Smooth muscle cell of the coronary artery (primary cell): ENCODE measurements at places on chromosomes 2 and 18. TPM values are rescaled to one million over a fixed set of nuclear protein-coding genes. Genes with fewer than 3 reads are reported as not detected.

The LYPD6B gene
- not detected in 2 replicates for total RNA-seq

The LONRF2 gene
- 0.23 TPM in 1 of 2 replicates, not detected in the other for total RNA-seq

The ATP5F1A gene
- 847 and 912 TPM in 2 replicates for total RNA-seq

The VWC2L gene
- total RNA-seq = not detected in 2 replicates

The MLPH gene
- 0.90 and 37.0 TPM in 2 replicates for total RNA-seq

The C1QL2 gene
- not detected in 2 replicates for total RNA-seq

The PLA2R1 gene
- total RNA-seq = 15.4 and 22.9 TPM in 2 replicates

The CYTIP gene
- total RNA-seq = 0.08 and 0.23 TPM in 2 replicates

The PCARE gene
- total RNA-seq = not detected in 2 replicates

The WNT6 gene
- not detected in 2 replicates for total RNA-seq

The CDH2 gene
- total RNA-seq = 16.1 and 337 TPM in 2 replicates

The SIX3 gene
- total RNA-seq = not detected in 2 replicates

The CD8A gene
- total RNA-seq = not detected in 2 replicates

The GPN1 gene
- 29.0 and 30.4 TPM in 2 replicates for total RNA-seq

The TFCP2L1 gene
- total RNA-seq = not detected in 2 replicates

The ITGA4 gene
- total RNA-seq = 8.9 and 63.1 TPM in 2 replicates

The RAB12 gene
- total RNA-seq = 44.5 and 49.5 TPM in 2 replicates

The GKN2 gene
- 0.23 TPM in 1 of 2 replicates, not detected in the other for total RNA-seq

The CFAP210 gene
- total RNA-seq = not detected in 2 replicates

The RPIA gene
- 5.1 and 6.5 TPM in 2 replicates for total RNA-seq

The PSMD1 gene
- total RNA-seq = 131 and 184 TPM in 2 replicates

The KCNJ13 gene
- total RNA-seq = not detected in 2 replicates

The CYRIA gene
- total RNA-seq = 0.75 and 4.3 TPM in 2 replicates

The NAT8 gene
- total RNA-seq = not detected in 2 replicates
